ENCODE measurements at places on chromosomes 16 and 17. TPM values are rescaled to one million over a fixed set of nuclear protein-coding genes. Genes with fewer than 3 reads are reported as not detected.

DNA sequence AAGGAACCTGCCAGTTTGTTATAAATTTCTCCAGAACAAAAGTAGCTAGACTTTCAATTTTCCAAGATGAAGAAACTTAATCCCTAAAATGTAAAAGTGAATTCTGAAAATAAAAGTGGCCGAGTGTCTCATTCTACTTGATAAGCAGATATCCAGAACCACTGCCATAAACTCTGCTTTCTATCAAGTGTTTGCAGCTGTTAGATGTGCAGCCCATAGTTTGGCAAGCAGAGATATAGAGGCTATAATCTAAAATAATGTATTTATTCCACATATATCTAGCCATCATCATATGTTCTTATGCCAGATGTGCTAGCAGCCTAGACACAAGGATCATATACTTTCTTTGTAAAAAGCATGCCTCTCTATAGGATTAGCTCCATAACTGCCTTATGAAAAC is 14.7 kb upstream of the FBXL20 start:
- DNase-seq, result no peak

DNA sequence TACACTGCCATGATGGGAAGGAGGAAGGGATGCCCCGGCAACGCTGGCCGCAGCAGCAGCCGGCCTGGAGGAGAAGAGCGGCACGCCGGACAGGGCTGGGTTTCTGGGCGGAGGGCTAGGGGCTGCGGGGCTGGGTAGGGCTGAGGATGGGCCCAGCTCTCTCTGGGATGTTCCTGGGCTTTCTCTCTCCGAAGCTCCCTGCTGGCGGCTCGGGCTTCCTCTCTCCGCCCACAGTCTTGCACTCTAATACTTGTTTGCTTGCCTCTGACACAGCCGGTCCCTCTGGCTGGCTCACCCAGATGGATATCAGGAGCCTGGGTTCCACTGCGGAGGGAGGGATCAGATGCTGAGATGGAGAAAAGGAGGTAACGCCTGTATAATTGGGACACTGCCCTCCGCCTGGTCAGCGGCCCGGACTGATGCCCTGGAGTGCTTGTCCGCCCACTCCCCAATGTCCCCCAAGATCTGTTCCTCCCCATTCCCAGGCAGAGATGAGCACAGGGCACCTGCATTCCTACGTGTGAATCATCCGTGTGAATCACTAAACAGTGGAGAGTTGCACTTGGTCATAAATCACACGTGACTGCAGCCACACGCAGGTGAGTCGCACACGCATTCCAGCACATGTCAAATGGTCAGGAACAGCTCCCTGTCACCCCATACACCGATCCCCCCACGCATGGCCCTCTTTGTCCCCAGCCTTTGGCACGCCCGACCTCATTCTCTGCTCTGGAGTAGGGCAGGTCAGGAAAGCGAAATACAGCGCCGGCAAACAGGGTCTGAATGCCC is at the start of gene ALOXE3:
ALOXE3 (minus strand) TSS at position 535 of the 789 bp plus-strand sequence; CDS start at position 11, 524 bp downstream.
- DNase-seq, result peak; percentile 45

- DNase-seq, result no peak
These were observed 115.6 kb upstream of the SDK2 start for GRCh38 chr17:73759734-73760438.

DNA sequence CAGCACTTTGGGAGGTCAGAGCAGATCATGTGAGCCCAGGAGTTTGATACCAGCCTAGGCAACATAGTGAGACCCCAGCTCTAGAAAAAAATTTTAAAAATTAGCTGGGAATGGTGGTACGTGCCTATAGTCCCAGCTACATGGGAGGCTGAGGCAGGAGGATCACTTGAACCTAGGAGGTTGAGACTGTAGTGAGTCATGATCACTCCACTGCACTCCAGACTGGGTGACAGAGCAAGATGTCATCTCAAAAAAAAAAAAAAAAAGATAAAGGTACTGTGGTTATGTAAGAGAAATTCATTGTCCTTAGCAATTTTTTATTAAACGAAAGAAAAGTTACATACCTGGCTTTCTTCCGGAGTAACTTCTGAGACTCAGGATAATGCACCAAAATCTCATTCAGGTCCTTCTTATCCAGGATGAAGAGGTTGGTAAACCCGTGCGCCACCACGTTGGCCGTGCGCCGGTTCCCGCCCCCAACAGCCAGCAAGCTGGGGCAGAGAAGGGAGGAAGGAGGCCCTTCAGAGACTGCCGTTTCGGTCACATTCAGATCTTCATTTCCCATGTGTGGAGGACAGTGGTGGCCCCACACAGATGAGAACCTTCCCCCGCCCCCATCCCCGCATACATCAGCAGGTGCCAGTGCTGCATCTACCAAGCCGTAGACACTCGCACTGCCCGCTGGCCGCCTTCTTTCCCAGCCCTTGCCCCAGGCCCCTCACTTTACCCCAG is 73.7 kb downstream of the CNGB1 start:
- DNase-seq, result no peak

DNA sequence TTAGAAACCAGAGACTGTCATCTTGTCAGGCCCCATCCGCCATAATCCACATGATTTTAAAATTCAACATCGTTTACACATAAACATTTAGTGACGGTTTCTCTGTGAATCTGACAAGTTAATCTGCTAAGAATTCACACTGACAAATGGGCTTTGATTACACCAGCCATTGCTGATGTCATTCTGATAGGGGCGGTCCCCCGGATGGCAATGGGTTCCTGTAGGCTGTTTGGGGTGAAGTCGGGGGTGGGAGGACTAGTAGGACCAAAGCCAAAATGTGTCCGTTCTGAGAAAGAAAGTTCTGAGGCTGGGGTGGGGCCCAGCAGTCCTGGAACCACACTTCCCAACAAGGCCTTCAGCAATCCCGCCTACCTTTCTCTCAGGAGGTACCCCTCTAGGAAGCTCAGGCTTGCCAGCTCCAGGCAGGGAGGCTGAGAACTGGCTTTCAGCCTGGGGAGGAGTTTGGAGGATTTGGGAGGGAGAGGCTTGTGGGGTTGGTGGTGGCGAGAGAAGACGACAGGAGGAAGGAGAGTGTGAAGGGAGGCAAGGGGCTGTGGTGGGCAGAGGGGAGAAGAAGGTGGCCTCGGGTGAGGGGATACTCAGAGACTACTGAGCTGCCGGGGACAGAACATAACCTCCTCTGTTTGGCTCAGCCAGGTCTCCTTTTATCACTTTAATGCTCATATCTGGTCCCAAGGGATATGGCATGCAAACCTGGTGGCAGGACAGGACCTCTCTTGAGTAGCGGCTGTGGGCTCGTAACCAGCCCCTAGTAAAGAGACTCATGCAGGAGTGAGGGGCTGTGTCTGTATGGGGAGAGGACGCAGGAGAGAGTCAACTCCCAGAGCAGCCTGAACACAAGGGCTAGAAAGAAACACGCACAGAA is 8.6 kb downstream of the HIC1 start:
- no peak for DNase-seq

DOC2B gene
- total RNA-seq, result 0.25 TPM

MMP25 gene
- total RNA-seq, result 5.2 TPM

Data from activated T-cell treated with anti-CD3 and anti-CD28 coated beads, Interleukin-2, amount 50 U/mL, for 72 hours (primary cell).